ENCODE measurements at places on chromosomes 7 and 10. TPM values are rescaled to one million over a fixed set of nuclear protein-coding genes. Genes with fewer than 3 reads are reported as not detected.
A peak's percentile ranks its signal among the peaks of the same experiment; 100 is the strongest.

- no peak overlapping the region for H3K27ac ChIP-seq
- H3K4me3 ChIP-seq, result no peak overlapping the region
- H3K4me1 ChIP-seq, result no peaks in the 10 kb centered on the region
- no peaks in the 10 kb centered on the region for H3K36me3 ChIP-seq
These were observed 235.2 kb upstream of the AKR1E2 start for GRCh38 chr10:4590807-4591206.

- H3K27ac ChIP-seq, result no peak overlapping the region
- H3K4me1 ChIP-seq, result peaks cover 13% of the 10 kb centered on the region
- no peak for DNase-seq
These were observed 70.3 kb upstream of the RSU1 start for GRCh38 chr10:16887565-16887964.

PRLHR gene
- total RNA-seq, result not detected

- H3K4me3 ChIP-seq, result no peak overlapping the region
- peaks cover 4% of the 10 kb centered on the region for H3K4me1 ChIP-seq
- H3K27me3 ChIP-seq, result no peaks in the 10 kb centered on the region
- H3K27ac ChIP-seq, result no peak overlapping the region
- H3K36me3 ChIP-seq, result no peaks in the 10 kb centered on the region
These were observed 13.0 kb downstream of the AIFM2 start for GRCh38 chr10:70119623-70120022.

GRCh38 chr7:96578606-96579005 is 131.0 kb downstream of the SEM1 start:
- no peak overlapping the region for H3K4me3 ChIP-seq
- no peaks in the 10 kb centered on the region for H3K4me1 ChIP-seq
- H3K27ac ChIP-seq, result no peak overlapping the region
- DNase-seq, result no peak

ZNF775 gene
- total RNA-seq, result 4.2 TPM

DNA sequence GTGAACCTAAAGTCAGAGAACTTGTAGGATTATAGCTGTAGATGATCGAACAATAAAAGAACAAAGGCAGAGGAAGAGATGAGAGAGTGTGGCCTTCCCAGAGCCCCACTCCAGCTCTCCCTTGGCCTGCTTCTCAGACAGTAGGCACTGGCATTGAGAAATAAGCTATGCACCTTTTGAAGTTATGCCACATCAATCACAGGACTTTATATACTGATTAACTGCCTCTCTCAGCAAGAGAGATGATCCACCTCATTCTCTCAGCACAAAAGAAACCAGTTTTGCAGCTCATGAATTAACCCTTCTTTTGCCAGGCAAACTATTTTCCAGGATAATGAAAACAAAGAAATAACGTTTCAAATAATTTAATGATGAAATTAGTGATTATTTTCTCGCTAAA is 22.0 kb upstream of the CTTNBP2 start:
- no peaks in the 10 kb centered on the region for H3K27me3 ChIP-seq
- H3K36me3 ChIP-seq, result no peaks in the 10 kb centered on the region
- no peaks in the 10 kb centered on the region for H3K4me1 ChIP-seq
- DNase-seq, result no peak
- H3K27ac ChIP-seq, result no peak overlapping the region

GRCh38 chr10:97063983-97064837 is 121.5 kb downstream of the SLIT1 start:
- H3K27me3 ChIP-seq, result no peaks in the 10 kb centered on the region
- H3K4me3 ChIP-seq, result no peak overlapping the region
- H3K4me1 ChIP-seq, result peaks cover under 1% of the 10 kb centered on the region
- no peak overlapping the region for H3K27ac ChIP-seq

GRCh38 chr7:22250390-22250789 is 106.6 kb downstream of the RAPGEF5 start:
- no peak overlapping the region for H3K27ac ChIP-seq
- H3K4me3 ChIP-seq, result no peak overlapping the region
- no peak for DNase-seq
- peaks cover 1% of the 10 kb centered on the region for H3K4me1 ChIP-seq

NFE2L3 gene
- 12.0 TPM for total RNA-seq

IFIT5 gene
- total RNA-seq, result 39.6 TPM

- no peaks in the 10 kb centered on the region for H3K27me3 ChIP-seq
- H3K36me3 ChIP-seq, result peaks cover 15% of the 10 kb centered on the region
- H3K4me3 ChIP-seq, result no peak overlapping the region
- no peak for DNase-seq
- peaks cover 28% of the 10 kb centered on the region for H3K4me1 ChIP-seq
These were observed 79.7 kb upstream of the LYZL2 start for GRCh38 chr10:30709229-30709628.

GRCh38 chr7:25852939-25853271 is 299.1 kb upstream of the NFE2L3 start:
- H3K27ac ChIP-seq, result no peak overlapping the region
- no peak for DNase-seq
- peaks cover 3% of the 10 kb centered on the region for H3K36me3 ChIP-seq
- H3K4me1 ChIP-seq, result peaks cover 28% of the 10 kb centered on the region
- H3K27me3 ChIP-seq, result peaks cover 50% of the 10 kb centered on the region

DNA sequence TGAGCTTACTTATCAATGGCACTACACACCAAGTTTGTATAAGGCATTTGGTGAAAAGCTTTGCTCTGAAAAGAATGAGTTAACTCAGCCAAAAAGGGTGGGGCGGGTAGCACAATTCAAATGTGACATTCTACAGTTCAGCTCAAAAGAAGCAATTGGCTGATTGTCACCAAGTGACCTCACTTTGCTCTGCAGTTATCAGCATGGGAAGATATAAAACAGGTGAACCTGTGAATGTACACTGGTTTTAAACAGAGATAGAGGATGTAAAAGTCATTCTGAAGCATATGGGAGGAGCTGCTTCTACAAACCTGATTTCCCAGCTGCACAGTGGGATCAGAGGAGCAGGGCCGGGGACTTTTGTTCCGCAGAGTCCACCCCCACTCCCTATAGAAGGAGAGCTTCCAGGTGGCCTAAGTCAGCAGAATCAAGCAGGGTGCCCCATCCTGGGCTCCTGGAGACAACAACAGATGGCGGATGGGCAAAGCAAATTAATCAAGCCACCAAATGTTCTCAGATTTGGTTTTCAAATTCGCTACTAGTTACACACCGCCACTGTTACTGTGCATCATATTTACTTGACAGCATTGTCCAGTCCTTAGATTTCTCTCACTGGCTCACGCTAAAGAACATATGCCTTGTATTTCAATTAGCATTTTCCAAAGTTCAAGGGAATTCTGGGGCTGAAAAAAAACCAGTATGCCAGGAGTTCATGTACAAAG is 27.5 kb upstream of the NPVF start:
- H3K36me3 ChIP-seq, result no peaks in the 10 kb centered on the region
- peaks cover 2% of the 10 kb centered on the region for H3K27me3 ChIP-seq
- H3K27ac ChIP-seq, result no peak overlapping the region
- DNase-seq, result no peak
- H3K4me1 ChIP-seq, result peaks cover 14% of the 10 kb centered on the region

- H3K36me3 ChIP-seq, result no peaks in the 10 kb centered on the region
- no peak overlapping the region for H3K4me3 ChIP-seq
- no peak for DNase-seq
- H3K27me3 ChIP-seq, result no peaks in the 10 kb centered on the region
- no peaks in the 10 kb centered on the region for H3K4me1 ChIP-seq
- no peak overlapping the region for H3K27ac ChIP-seq
These were observed 153.3 kb upstream of the TCERG1L start for GRCh38 chr10:131464789-131465188.

AHCYL2 gene
- total RNA-seq, result 11.4 TPM

KCP gene
- 0.10 TPM for total RNA-seq

MALRD1 gene
- total RNA-seq, result not detected

NXPH1 gene
- not detected for total RNA-seq

- no peaks in the 10 kb centered on the region for H3K4me1 ChIP-seq
- no peaks in the 10 kb centered on the region for H3K36me3 ChIP-seq
- H3K27ac ChIP-seq, result no peak overlapping the region
- no peak overlapping the region for H3K4me3 ChIP-seq
These were observed 565.5 kb downstream of the PARD3 start for GRCh38 chr10:34249634-34250033.

GRCh38 chr7:7157177-7157886 is 25.0 kb upstream of the C1GALT1 start:
- peaks cover 55% of the 10 kb centered on the region for H3K36me3 ChIP-seq
- no peaks in the 10 kb centered on the region for H3K27me3 ChIP-seq
- H3K4me1 ChIP-seq, result peaks cover 53% of the 10 kb centered on the region
- peak overlapping the region; percentile 80 for H3K4me3 ChIP-seq
- H3K27ac ChIP-seq, result peak overlapping the region; percentile 97
- DNase-seq, result peak; percentile 87

PNLIP gene
- total RNA-seq, result not detected

GRCh38 chr7:117493460-117493859 is 13.6 kb downstream of the CFTR start:
- no peak for DNase-seq
- H3K4me1 ChIP-seq, result no peaks in the 10 kb centered on the region
- no peak overlapping the region for H3K4me3 ChIP-seq
- no peaks in the 10 kb centered on the region for H3K36me3 ChIP-seq
- H3K27me3 ChIP-seq, result no peaks in the 10 kb centered on the region
- H3K27ac ChIP-seq, result no peak overlapping the region

GRCh38 chr7:106238830-106239229 is 46.0 kb downstream of the NAMPT start:
- H3K36me3 ChIP-seq, result no peaks in the 10 kb centered on the region
- H3K27ac ChIP-seq, result no peak overlapping the region
- DNase-seq, result no peak
- peaks cover 3% of the 10 kb centered on the region for H3K27me3 ChIP-seq
- no peak overlapping the region for H3K4me3 ChIP-seq

GRCh38 chr7:112162142-112162766 is 43.9 kb downstream of the DOCK4 start:
- peaks cover 12% of the 10 kb centered on the region for H3K27me3 ChIP-seq
- H3K36me3 ChIP-seq, result no peaks in the 10 kb centered on the region
- no peaks in the 10 kb centered on the region for H3K4me1 ChIP-seq

ADRA2A gene
- not detected for total RNA-seq

GRCh38 chr7:21543528-21544302 is 876 bp downstream of the DNAH11 start:
- DNase-seq, result peak; percentile 11
- H3K36me3 ChIP-seq, result peaks cover 6% of the 10 kb centered on the region
- peaks cover 15% of the 10 kb centered on the region for H3K4me1 ChIP-seq

RNF148 gene
- not detected for total RNA-seq

- no peaks in the 10 kb centered on the region for H3K36me3 ChIP-seq
- no peak overlapping the region for H3K27ac ChIP-seq
- H3K27me3 ChIP-seq, result peaks cover 1% of the 10 kb centered on the region
- no peak for DNase-seq
These were observed 305.8 kb upstream of the NEBL start for GRCh38 chr10:21202776-21203462.

DNA sequence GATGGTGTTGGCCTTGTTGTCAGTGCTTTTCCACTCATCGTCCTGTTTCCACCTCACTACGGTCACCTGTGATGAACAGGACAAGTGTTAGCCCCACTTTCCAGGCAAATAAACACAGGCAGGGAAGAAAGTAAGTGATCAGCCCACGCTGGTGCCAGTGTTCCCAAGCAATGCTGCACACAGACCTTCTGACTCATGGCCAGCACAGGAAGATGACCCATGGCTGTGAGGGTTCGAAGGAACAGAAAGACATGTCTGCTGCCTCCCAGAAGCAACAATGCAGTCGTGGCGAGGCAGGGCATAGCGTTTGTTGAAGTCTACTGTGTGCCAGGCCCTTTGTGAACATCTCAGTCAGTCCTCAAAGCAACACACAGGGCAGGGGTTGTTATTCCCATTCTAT is 35.7 kb downstream of the SLC29A3 start:
- DNase-seq, result no peak
- H3K27me3 ChIP-seq, result no peaks in the 10 kb centered on the region
- H3K27ac ChIP-seq, result no peak overlapping the region
- H3K4me1 ChIP-seq, result no peaks in the 10 kb centered on the region

Measured in activated CD4-positive, alpha-beta T cell treated with anti-CD3 and anti-CD28 coated beads, Interleukin-2, amount 10 ng/mL, durations not matched to agents 7 days and 5 days (primary cell).